ENCODE measurements at places on chromosomes 7 and 10.
A peak's percentile ranks its signal among the peaks of the same experiment; 100 is the strongest.

DNA sequence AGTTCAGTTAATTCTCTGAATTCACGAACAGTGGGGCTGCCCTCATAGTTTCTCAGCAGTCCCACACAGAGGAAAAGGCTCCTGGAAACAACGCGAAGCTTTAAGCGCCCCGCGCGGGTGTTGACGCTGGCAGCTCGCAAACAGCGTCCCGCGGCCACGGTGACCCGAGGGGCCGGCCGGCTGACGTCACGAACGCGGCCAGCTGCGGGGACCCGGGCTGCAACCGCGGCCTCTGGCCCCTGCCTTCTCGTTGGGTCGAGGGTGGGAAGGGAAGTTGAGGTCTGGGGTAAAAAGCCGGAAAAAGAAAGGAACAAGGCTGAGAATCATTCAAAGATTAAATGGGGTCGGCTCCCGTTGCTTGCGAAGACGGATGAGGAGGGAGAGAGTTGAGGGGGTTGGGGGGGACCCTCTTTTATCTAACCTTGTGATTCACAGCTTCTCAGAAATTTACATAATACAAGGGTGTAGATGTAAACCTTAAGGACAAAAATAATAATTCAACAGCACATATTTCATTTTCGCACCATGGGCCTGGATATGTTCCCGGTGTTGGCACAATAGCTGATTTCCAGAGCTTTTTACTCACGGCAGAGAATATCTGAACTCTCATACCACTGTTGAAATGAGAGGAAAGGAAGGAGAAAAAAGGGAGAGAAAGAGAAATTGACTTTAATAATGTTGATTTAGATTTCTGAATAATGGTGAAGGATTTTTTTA is 7.3 kb upstream of the FEZF1 start:
- DNase-seq, result no peak

GRCh38 chr7:53358269-53358668 is 322.8 kb downstream of the POM121L12 start:
- no peak for DNase-seq

GRCh38 chr7:33418251-33418701 is 288.9 kb downstream of the BBS9 start:
- DNase-seq, result no peak

GRCh38 chr10:27413831-27414348 is 90.2 kb upstream of the RAB18 start:
- DNase-seq, result no peak

GRCh38 chr7:155355176-155355575 is 57.5 kb downstream of the INSIG1 start:
- no peak for DNase-seq

- DNase-seq, result peak; percentile 10
These were observed 25.2 kb upstream of the ITPRID1 start for GRCh38 chr7:31488562-31489203.

DNA sequence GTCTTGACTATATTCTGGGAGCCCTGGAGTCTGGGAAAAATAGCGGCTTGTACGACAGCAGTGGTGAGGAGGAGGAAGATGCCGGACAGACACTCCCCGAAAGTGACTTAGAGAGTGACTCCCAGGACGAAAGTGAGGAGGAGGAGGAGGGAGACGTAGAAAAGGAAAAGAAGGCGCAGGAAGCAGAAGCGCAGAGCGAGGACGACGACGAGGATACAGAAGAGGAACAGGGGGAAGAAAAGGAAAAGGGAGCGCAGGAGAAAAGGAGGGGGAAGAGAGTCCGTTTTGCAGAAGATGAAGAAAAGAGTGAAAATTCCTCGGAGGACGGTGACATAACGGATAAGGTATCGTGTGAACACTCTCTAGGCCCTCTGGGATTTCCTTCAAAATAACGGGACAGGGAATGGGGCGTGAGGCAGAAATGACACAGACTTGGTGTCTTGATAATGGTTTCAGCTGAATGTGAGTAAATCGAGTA is 908 bp downstream of the NOM1 start:
- no peak for DNase-seq

DNA sequence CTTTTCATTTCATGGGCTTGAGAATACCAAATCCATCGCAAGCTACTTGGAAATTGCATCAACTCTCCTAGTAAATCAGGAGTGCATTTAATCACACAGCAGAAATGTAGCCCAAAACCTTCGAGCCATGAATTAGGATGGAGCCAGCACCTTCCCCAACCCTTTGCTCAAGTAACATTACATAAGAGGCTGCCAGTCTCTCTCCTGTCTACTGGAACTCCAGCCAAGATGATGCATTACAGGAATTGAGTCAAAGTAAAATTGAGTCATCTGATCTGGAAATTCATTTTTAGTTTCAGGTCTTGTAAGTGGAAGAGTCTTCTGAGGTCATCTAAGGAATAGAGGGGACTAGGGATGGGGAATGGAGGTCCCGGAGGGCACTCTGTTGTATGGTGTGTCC is 69.7 kb upstream of the FHIP2A start:
- DNase-seq, result no peak

GRCh38 chr7:135795846-135796570 is 47.4 kb upstream of the FAM180A start:
- DNase-seq, result no peak

DNA sequence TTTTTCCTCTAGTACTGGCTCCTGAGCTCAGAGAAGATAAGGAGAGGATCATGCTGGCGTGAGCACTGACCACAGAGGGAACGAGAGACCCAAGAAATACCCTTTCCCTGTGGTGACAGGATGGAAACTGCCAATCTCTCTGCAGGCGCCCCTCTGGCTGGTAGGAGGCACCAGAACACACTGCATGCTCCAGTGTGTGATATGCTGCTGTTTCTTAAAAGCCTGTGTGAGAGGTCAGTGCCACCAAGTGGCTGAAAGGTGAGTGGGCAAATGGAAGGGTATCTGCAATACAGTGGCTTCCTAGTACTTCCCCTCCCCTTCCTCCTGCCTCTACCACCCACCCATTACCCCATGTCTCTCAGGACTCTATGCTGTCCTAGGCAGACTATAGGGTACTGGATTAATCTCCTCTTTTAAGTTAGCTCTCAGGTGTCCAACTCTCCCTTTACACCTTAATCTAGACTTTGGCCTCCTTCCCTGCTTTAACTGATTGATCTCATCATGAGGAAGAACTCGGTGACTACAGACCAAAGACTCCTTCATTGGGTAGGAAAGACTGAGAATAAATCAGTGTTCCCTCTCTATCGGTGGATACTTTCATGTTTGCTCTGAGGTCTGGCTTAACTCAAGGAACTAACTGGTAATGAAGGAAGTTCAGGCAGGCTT is 283.6 kb downstream of the ADRA2A start:
- DNase-seq, result peak; percentile 6

GRCh38 chr7:154371424-154371823 is 319.2 kb downstream of the DPP6 start:
- no peak for DNase-seq

DNA sequence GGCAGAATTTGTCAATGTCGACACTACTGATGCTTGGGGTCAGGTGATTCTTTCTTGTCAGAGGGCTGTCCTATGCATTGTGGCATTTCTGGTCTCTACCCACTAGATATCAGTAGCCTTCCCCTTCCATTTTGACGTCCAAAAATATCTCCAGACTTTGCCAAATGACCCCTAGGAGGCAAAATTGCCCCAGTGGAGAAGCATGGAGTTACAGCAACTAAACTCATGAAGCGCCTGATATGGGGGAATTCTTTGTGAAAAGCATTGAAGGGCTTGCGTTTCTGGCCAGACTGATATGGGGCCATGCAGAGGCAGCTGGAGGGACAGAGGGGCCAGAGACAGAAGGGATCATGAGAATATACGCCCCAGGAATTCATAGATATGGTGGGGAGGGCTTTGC is 43.6 kb downstream of the ADRB1 start:
- DNase-seq, result no peak

- no peak for DNase-seq
These were observed 201.5 kb downstream of the LRMDA start for GRCh38 chr10:75632805-75633462.

DNA sequence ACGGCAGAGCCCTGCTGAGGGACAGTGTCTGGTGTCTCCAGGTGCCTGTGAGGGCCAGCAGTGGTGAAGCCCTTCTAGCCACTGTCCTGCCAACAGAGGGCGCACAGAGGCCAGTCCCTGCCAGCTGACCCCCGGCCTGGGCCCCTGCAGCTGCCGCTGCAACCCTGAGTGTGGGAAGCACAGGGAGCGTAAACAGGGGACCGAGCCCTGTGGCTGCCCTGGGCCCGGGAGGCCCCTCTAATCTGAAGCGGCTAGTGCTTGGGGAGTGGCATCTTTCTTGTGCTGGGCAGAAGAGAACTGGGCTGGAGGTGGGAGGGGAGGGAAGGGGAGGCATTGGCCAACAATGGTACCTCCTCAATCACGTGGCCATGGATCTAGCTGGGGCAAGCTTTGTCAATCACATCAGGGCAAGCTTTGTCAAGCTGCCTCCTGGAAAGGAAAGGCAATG is 34.6 kb downstream of the TRIM8 start:
- DNase-seq, result peak; percentile 37

- no peak for DNase-seq
These were observed 40.9 kb downstream of the ACSM6 start for GRCh38 chr10:95234951-95235350.

DNA sequence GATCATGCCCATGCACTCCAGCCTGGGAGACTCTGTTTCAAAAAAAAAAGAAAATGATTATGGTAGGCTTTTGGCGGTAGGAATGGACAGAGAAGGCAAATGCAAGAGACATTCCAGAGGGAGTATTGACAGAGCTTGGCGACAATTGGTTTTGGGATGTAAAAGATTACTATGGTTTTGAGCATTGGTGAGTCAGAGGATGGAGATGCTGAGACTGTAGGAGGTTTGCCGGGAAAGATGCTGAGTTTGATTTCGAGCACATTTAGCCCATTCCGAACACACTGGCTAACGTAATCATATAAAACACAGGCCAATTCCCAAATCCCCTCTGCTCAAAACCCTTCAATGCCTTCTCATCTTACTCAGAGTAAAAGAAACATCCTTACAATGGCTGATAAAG is 161.6 kb upstream of the MKLN1 start:
- DNase-seq, result no peak

DNA sequence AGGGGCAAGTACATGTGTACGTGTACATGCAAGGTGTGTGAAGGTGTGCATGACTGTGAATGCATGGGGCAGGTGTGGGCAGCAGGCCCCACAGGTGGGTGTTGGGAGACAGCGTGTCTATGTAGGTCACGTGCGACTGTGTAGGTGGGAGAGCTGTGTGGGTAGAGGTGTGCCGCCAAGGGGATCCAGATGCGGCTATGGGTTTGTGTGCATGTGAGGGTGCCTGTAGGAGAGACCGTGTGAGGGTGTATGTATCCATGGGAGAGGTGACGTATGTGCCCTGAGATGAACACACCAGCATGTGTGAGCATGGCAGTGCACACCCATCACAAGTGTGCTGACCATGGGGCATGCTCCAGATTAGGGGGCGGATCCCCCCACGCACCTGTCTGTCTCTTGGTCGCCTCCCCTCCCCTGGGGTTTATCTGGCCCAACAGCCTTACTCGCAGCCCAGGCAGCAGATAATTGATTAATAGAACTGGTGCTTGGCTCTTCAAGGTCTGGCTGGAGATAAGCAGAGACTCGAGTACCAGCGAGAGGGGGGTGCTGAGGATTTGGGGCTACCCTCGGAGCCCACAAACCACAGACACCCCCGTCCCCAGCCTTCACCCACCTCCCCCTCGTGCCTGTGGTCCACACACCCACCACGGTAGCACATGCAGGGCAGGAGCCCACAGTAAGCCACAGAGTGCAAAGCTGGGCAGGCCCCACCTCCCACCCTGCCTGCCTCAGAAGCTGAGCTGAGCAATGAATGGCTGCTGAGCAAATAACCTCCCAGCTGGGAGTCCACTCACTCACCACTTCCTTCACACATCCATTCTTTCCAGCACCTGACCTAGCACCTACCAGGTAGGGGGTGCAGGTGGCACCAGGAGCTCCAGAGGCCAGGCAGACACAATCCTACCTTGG is 41.4 kb upstream of the ZMIZ1 start:
- peak; percentile 29 for DNase-seq

DNA sequence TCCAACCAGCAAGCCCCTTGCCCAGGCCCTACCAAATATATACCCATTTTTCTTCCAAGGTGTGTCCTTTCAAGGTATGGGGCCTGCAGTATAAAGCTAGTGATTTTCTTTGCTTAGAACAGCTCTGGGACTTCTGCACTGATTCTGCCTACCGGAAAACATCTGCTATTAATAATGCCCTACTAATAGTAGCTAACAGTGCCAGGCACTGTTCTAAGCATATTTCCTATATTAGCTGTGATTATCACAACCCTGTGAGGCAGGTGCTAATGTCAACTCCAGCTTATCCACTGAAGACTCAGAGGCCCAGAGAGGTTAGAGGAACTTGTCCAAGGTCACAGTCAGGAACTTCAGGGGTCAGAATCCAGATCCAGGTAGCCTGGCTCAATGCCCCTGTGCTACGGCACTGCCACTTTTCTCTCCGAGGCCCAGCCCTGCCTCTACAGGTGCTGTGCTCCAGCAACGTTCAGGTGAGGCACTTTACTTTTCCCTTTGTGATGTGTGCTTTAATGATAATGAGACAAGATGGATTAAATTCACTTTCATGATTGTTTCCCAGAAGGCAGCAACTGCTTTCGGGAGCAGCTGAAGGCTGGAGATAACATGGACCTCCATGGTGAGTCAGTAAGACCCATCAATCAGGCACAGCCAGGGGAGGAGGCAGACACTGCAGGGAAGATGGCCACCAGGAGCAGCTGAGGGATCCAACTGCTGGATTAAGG is 26.7 kb downstream of the TAS2R41 start:
- no peak for DNase-seq

DNA sequence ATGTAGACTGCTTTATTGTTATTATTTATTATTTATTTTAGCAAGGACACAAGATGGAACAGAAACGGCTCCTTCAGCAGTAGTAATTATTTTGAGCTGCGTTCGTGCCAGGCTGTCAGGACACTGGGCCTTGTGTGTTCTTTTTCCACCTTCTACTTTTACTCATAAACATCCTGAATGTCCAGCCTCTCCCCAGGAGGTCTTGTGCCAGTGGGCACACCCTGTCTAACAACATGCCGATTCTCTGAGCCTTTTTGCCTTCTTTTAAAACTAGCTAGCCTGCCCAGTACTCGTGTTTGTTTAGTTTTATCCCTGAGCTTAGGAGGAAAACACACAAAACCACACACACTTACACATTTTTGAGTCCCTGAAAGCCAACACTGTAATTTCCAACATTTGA is 1.2 kb downstream of the SCIN start:
- DNase-seq, result no peak

DNA sequence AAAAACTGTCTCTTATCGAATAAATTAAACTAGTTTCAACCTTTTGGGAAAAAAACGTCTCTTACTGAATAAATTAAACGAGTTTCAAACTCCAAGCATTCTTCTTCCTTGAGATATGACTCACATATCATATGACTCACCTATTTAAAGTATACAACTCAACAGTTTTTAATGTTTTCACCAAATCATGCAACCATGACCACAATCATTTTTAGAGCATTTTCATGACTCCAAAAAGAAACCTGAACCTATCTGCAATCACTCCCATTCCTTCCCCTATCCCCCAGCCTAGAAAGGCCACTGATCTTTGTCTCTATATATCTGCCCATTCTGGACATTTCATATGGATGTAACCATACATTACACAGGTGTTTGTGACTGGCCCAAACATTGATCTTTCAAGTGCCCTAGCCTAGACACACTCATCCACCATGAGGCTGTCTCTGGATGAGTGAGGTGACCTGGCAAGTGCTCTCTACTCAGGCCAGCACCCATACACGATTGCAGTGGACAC is 115.3 kb downstream of the PIP4K2A start:
- no peak for DNase-seq

- no peak for DNase-seq
These were observed 278.8 kb downstream of the KIF20B start for GRCh38 chr10:89980166-89980565.

Data from CD4-positive, alpha-beta T cell treated with Interleukin-17A for 4 hours (primary cell).